HFFc6 (cell line): ENCODE measurements at places on chromosomes 2 and 18.

- H3K27ac ChIP-seq: no peak overlapping the region
- no peaks in the 10 kb centered on the region for H3K36me3 ChIP-seq
- DNase-seq: no peak
- no peaks in the 10 kb centered on the region for H3K4me1 ChIP-seq
- peaks cover 60% of the 10 kb centered on the region for H3K27me3 ChIP-seq
These were observed 85.1 kb downstream of the CTAGE1 start for GRCh38 chr18:22332590-22332989.

DNA sequence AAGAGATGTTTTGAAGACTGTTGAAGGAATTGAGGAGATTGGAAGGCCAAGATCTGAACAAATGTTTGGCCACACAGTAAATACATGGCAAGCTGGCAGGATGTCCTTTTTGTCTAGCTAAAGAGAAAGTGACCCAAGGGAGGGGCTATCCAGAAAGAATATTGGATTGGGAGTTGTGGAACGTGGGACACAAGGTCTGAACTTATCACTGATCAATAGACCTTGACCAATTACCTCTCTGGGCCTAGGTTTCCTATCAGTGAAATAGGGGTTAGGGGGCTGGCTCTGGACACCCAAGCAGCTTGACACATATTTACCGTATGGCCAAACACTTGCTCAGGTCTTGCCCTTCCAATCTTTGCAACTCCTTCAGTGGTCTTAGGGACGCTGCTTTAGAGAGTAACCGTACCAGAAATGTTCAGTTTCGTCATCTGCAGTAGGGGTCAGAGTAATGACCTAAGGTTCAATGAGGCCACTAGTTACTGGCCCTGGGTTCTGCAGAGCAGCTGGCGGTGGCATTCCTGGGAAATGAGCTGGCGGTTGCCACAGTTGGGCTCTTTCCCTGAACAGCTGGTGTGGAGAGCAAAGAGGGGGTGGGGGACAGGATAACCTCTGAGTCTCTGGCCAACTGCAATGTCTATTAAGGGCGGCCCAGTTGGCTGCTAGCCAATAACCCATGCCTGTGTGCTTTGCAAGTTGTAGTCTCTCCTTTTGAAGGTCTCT lies 70.1 kb upstream of the STPG4 start:
- H3K27me3 ChIP-seq: peaks cover 2% of the 10 kb centered on the region; the same call in 1 of the 2 replicates
- DNase-seq: peak; percentile 65
- H3K27ac ChIP-seq: no peak overlapping the region; the same call in 1 of the 2 replicates
- H3K36me3 ChIP-seq: no peaks in the 10 kb centered on the region

GRCh38 chr2:68088940-68089339 lies 26.1 kb upstream of the C1D start:
- no peak overlapping the region for H3K27ac ChIP-seq
- DNase-seq: no peak
- H3K4me1 ChIP-seq: no peaks in the 10 kb centered on the region
- H3K27me3 ChIP-seq: peaks cover 12% of the 10 kb centered on the region

GRCh38 chr18:54822872-54823845 lies 5.1 kb upstream of the RAB27B start:
- H3K27ac ChIP-seq: peak overlapping the region; percentile 90
- H3K4me1 ChIP-seq: peaks cover 31% of the 10 kb centered on the region
- DNase-seq: peak; percentile 85
- H3K4me3 ChIP-seq: peak overlapping the region; percentile 53
- no peaks in the 10 kb centered on the region for H3K36me3 ChIP-seq
- no peaks in the 10 kb centered on the region; the same call in 1 of the 2 replicates for H3K27me3 ChIP-seq
